ENCODE measurements at places on chromosomes 6 and 20.

DNA sequence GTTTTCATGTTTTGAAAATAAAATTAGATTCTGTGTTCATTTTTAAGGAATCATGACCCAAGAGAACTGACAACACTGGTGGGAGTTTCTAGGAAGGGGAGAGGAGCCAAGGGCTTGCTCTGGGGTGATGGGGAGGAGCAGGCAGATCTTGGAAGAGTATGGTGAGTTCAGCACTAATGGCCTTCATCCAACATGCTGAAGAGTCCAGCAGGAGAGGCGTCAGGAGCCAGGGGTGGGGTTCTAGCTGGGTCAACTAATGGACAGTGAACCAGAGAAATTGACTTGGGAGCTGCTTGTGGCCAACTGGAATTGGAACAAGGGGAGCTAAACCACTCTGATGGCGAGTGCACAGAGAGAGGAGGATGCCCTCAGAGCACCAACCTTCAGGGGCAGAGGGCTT lies 107.1 kb downstream of the MRPL14 start:
- no peak for DNase-seq

GRCh38 chr6:168877821-168878282 lies 375.8 kb downstream of the THBS2 start:
- DNase-seq, result no peak

GRCh38 chr6:4606821-4607704 lies 169.1 kb upstream of the CDYL start:
- DNase-seq, result no peak

GRCh38 chr6:54971825-54972224 lies 125.3 kb downstream of the FAM83B start:
- no peak for DNase-seq

GRCh38 chr6:84764332-84765049 lies at the start of gene TBX18:
Gene TBX18, minus strand, starts transcription at chr6:84764598. Its CDS starts 417 bp downstream, at chr6:84764181.
- DNase-seq, result no peak

- DNase-seq, result no peak
These were observed 20.9 kb downstream of the OSBPL2 start for GRCh38 chr20:62259294-62259565.

DNA sequence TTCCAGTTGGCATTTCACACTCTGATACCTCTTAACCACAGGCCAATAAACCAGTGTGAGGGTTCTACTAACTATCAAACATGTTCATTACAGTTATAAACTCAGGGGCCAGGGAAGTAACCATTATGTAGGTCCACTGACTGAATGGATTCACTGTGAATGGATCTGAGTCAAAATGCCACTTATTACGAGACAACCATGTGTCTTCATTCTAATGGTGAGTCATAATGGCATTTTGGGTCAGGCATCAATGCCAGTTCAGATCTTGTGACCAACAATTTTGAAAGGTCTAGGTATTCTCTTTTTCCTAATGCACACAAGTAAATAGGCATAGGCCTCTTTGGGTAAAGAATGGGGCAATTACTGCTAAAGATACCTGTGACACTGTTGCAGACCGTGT lies 112.2 kb upstream of the HEY2 start:
- no peak for DNase-seq

DNA sequence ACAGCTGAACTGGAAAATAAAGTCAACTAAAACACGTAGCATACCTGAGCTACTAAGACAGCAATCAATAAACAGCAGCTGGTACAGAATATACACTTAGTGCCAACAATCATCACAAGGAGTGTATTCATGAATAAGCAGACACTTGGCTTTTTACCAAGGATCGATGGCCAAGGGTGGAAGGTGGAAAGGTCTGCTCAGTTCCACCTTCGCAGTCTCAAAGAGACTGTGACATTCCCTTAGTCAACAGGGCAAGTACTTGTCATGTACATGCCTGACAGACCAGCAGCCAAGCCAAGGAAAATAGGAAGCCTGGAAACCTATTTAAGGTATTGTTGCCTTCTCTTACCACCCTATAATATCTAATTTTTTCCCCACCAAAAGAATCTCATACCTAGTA lies 21.4 kb downstream of the HBS1L start:
- DNase-seq, result no peak

DNA sequence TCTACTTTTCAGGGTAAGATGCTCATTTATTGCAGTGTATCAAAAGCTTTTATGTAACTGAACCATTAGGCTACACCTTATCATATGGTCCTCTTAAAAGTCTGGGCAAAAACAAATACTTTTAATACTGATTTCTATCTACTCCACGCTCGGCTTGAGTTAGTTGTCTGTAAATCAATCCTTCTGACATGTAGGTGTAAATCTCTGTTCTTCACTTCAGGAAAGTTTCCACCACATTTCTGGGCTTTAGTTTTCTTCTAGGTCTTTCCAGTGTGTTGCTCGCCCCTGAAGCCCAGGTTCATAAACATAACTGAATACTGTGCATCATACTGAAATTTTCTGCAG lies 89.2 kb upstream of the RNF217 start:
- no peak for DNase-seq

DNA sequence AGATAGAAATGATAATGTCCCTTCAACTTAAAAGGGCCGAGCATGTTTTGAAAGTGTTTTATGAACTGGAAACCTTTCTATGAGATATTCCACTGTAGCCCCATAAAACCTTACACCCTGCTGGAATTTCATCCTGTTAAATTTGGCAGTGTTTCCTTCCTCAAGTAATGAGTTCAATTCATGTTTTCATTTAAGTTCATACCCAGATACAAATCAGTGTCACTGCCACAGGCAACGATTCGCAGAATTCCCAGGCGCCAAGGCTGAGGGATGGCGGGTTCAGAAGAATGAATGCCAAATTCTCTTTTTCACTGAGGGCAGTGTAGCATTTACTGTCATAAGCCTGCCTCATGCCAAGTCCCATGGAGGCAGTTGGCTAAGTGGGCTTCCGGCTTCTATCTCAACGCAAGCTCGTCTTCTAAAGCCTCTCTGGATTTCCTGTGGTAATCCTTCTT lies 511.8 kb upstream of the ID4 start:
- no peak for DNase-seq

GRCh38 chr6:108805611-108806167 lies 42.5 kb upstream of the ARMC2 start:
- DNase-seq, result no peak

GRCh38 chr6:159892053-159892452 lies 1.3 kb downstream of the MAS1 start:
- no peak for DNase-seq

GRCh38 chr6:11413728-11414127 lies 123.8 kb upstream of the TMEM170B start:
- DNase-seq, result no peak

DNA sequence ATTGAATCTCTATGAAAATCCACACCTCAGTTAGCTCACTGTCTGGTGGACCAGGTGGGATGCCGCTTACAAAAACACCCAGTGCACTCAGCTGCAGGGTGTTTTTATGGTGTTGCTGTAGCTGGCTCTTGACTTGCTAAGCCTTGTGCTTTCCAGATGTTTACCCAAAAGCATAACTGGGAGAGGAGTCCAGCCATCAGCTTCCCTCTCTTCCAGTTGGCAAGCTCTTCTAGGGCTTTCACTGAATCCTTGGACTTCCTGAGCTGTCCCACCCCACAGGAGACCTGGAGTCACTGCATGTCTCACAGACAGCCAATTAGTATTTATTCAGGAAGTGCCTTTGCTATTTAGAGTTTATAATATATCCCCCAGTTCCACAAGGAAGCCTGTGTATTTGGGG lies 210.9 kb downstream of the FNDC1 start:
- no peak for DNase-seq

GRCh38 chr20:38001981-38002380 lies 31.3 kb downstream of the TTI1 start:
- no peak for DNase-seq

GRCh38 chr6:52162940-52163908 lies 23.0 kb upstream of the IL17A start:
- no peak for DNase-seq

DNA sequence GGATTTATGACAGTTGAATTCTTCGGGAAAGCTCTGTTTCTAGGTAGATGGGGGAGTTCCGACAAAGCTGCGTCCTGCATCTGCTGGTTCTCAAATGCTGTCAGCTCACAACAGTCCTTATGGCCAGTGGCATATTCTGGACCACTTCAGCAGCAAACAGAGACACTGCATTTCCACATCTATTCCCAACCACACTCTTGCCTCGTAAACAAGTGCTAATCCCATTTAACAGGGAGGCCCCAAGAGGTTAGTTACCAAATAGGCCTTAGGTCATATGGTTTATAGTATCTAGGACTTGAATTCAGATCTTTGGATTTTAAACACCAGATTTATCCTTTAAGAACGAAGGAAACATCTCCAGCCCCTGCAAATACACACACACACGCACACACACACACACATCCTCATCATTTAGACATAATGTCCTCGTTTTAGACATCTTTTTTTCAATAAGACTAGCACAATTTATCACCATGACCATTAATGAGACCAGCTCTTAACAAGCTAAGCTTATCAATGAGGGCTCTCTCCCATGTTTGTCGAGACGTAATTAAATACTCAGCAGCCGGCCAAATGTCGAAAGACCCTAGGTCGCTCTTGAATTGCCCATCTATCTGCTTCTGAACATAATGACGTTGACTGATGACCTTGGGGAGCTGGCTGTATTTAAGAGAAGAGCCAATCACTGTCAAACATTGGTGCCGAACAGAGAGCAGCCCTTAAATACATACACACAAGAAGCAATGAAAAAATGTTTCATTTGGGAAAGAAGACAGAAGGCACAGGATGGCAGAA lies 84.5 kb downstream of the PSMG4 start:
- DNase-seq, result no peak

GRCh38 chr6:3751730-3752530 lies 417 bp upstream of the PXDC1 start:
- peak; percentile 82 for DNase-seq

- DNase-seq, result no peak
These were observed 67.7 kb upstream of the SRSF6 start for GRCh38 chr20:43389839-43390626.

- DNase-seq, result no peak
These were observed 7.7 kb downstream of the PHIP start for GRCh38 chr6:79070206-79070825.

DNA sequence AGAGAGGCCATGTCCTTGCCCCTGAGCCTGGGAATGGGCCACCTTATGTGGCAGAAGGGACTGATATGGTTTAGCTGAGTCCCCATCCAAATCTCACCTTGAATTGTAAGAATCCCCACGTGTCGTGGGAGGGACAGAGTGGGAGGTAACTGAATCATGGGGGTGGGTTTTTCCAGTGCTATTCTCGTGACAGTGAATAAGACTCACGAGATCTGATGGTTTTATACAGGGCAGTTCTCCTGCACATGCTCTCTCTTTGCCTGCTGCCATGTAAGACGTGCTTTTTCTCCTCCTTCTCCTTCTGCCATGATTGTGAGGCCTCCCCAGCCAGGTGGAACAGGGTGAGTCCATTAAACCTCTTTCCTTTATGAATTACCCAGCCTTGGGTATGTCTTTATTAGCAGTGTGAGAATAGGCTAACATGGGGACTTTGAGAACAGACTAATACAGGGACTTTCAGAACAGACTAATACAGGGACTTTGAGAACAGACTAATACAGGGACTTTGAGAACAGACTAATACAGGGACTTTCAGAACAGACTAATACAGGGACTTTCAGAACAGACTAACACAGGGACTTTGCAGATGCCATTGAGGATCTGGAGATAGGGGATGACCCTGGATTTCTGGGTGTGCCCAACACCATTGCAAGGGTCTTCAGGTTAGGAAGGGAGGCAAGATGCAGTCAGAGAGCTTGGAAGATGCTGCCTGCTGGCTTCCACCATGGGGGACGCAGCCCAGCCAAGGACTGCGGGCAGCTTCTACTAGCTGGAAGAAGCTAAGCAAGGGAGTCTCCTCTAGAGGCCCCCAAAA lies 86.9 kb downstream of the RAMACL start:
- no peak for DNase-seq

DNA sequence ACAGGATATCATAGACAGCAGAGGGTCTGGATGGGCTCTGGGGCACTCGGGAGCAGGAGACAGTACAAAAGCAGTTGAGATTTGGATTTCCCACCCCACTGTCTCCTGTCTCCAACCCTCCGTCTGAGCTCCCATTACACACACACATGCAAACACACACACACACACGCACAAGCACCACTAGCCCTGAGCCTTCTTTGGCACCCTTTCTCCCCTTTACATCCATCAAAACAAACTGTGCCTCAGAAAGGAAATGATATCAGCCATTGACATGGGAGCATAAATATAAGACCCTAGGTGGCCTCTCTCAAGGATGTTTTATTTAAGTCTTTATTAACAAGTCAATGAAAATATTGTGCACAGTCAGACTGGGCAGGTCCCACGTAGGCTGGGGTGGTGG lies 17.5 kb downstream of the TTBK1 start:
- no peak for DNase-seq

- peak; percentile 3 for DNase-seq
These were observed 59.7 kb upstream of the SAMD3 start for GRCh38 chr6:130282234-130282995.

GRCh38 chr6:41268478-41268877 lies 18.0 kb downstream of the TREM1 start:
- no peak for DNase-seq

DNA sequence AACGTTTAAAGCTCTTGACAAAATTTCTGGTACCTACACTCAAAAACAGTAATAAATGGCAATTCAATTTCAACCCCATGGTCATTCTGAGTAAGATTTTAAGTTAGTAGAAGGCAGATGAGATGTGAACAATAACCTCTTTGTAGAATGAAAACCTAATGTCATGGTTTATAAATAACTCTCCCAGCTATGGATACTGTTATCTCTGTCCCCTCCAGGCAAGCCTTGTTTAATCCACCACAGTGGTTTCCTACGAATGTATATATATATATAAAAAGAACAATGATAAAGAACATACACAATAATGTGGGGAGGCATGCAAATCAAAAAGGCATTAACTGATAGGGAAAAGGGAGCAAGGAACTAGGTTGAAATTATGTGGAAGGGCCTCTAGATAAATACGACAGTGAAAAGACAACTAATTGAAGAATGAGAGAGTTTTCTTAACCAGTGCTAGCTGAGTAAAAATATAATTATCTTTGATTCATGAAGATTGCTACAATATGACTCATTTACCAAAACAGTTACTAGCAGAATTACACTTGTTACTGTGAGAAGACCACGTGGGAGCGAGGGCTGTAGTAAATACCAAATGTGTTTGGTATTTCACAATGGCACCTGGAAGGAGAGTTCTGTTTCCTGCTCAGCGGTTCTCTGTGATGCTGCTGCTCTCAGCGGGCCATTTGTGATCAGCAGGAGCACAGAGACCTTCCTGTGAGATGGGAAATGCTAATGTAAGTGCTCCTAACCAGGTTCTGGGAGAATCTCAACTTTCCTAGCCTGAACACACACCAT lies 173.7 kb downstream of the MBOAT1 start:
- DNase-seq, result no peak

GRCh38 chr20:1622450-1622849 lies 2.6 kb upstream of the SIRPB1 start:
- no peak for DNase-seq

DNA sequence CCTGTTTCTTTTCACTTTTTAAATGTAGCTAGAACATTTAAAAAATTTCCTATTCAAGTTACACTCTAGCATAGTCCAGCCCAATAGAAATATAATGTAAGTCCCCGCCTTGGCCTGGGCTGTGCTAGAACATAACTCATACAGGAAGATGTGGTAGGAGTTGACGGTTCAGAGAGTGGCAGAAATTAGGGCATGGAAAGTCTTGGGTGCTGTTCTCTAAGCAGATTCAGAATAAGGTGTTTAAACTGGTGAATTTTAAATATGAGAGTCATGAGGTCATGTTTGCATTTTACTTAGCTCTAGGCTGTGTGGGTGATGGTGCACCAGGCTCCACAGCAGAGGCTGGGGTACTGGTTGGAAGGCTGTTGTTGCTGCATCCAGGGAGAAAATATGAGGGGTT lies 256.5 kb downstream of the FARS2 start:
- DNase-seq, result no peak

All from SW 1271 (cell line).